ENCODE measurements at places on chromosomes 3 and 15. TPM values are rescaled to one million over a fixed set of nuclear protein-coding genes. Genes with fewer than 3 reads are reported as not detected.

RTP1 gene
- total RNA-seq = not detected

- DNase-seq = no peak
These were observed 216.2 kb downstream of the ADAMTS17 start for GRCh38 chr15:100125401-100126191.

- no peak for DNase-seq
These were observed 547.6 kb downstream of the FOXP1 start for GRCh38 chr3:71035886-71036285.

ATP13A5 gene
- not detected for total RNA-seq

DNA sequence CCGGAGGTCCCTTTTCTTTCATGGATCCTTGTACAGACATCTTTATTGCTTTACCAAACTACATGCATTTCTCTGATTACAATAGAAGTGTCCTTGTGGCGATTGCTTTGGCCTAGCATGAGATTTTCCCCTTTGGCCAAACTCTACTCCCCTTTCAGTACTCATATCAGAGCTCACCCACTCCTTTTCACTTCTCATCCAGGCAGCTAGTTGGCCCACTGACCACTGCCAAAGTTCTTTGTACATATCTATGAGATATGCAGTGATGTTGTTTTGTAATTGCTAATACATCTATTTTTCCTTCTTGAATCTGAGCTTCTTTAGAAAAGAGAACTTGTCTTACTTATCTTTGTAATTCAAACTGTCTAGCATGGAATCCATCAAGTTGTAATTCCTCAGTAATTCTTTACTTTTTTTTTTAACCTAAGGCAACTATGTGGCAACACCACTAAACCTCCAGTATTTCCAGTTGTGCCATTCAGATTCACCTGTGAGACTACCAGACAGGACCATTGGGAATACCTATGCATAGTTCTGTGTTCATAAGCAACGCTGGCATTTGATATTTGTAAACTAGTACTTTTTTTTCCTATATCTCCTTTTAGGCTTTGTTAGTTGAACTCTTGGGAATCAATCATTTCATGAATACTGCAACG, 39.2 kb downstream of the AADACL2 start:
- DNase-seq = no peak

- DNase-seq = no peak
These were observed 65.8 kb upstream of the CADPS start for GRCh38 chr3:62940771-62941563.

GRCh38 chr15:78084449-78084750, 6.9 kb upstream of the TBC1D2B start:
- DNase-seq = no peak

- DNase-seq = no peak
These were observed 590.8 kb downstream of the FOXP1 start for GRCh38 chr3:70992562-70993204.

DNA sequence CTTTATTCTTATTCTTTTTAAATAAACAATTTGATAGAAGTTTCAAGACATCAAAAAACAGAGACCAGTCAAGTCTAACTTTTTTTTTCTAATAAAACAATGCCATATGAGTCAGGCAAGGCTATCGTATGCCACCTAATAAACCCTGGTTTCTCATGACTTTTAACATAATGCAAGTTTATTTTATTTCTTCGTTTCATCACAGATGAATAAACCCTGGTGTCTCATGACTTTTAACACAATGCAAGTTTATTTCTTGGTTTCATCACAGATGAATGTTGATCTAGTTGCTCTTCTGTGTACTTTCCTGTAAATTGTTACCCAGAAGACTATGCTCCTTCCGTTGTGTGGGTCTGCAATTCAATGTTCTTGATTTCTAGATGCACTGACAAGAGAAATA, 905.4 kb downstream of the ROBO2 start:
- DNase-seq = no peak

DNA sequence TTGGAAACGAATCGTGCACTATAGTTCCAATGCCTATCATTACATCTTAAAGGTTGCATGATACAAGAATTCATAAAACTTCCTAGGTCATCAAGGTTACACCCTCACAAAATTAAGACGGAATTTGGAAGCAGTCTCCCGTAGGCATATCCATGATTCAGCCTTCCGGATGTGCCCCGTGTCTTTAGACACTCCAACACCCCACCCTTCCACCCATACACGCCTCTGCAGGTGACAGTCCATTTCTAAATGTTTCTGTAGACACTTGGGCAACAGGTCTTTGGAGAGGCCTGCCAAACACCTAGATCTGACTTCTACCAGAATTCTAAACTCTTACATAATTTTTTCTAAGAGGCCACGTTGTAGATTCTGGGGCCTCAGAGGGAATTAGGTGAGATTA, 49.8 kb downstream of the LDHAL6B start:
- DNase-seq = no peak

DNA sequence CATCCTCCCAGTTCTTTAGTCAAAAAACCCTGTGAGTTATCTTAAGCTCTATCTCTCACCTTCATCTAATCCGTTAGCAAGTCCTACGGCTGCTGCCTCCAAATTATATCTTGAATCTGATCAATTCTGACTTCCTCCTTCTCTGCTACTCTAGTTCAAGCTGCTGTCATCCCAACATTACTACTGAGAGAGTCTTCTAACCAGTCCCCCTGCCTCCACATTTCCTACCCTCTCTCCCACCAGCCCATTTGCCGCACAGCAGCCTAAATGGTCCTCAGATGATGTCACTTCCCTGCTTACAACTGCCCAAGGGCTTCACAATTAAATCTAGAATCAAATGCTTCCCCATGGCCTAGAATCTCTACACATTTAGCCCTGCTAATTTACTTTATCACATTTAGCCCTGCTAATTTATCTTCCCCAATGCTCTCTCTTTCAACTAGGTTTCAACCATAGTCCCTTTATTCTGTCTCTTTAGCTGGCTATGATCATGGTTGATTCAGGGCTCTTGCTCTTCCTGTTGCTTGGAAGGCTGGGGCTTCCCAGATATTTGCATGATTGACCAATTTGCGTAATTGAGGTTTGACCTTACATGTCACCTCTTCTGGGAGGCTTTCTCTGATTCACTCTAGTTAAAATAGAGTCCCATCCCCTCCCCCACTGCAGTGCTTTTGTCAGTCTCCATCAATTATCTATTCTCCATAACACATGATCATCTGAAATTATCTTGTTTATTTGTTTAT, 11.0 kb upstream of the ARL14 start:
- no peak for DNase-seq

GRCh38 chr3:50612970-50613846, 1.6 kb upstream of the CISH start:
- no peak for DNase-seq

DNA sequence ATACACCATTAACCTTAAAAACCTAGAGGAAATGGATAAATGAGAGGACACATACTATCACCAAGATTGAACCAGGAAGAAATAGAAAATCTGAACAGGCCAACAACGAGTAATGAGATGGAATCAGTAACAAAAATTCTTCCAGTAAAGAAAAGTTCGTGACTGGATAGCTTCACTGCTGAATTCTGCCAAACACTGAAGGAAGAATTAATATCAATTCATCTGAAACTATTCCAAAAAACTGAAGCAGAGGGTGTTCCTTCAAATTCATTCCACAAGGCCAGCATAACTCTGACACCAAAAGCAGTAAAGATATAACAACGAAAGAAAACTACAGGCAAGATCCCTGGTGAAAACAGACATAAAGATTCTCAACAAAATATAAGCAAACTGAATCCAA, 195.8 kb upstream of the GPR149 start:
- DNase-seq = no peak

All from omental fat pad (tissue), 4 donors.